ENCODE measurements at places on chromosomes 11 and 22. TPM values are rescaled to one million over a fixed set of nuclear protein-coding genes. Genes with fewer than 3 reads are reported as not detected.

FOLR2 gene
- total RNA-seq = 3.3 TPM

SOX10 gene
- total RNA-seq = not detected

RHOG gene
- total RNA-seq = 75.6 TPM

DKK3 gene
- 0.73 TPM for total RNA-seq

SLC22A25 gene
- total RNA-seq = not detected

P2RX6 gene
- total RNA-seq = 0.21 TPM

IL17REL gene
- not detected for total RNA-seq

PYGM gene
- total RNA-seq = 4.8 TPM

LGALS12 gene
- total RNA-seq = 6.3 TPM

SCGB1A1 gene
- not detected for total RNA-seq

APOBEC3G gene
- 31.3 TPM for total RNA-seq

PKDREJ gene
- under 0.01 TPM for total RNA-seq

DUSP8 gene
- total RNA-seq = 12.5 TPM

KDM4D gene
- 0.42 TPM for total RNA-seq

CHADL gene
- total RNA-seq = 1.5 TPM

NOL12 gene
- 21.0 TPM for total RNA-seq

NLRP10 gene
- total RNA-seq = not detected

DEUP1 gene
- total RNA-seq = not detected

RFPL2 gene
- total RNA-seq = 0.10 TPM

UBASH3B gene
- total RNA-seq = 16.3 TPM

PHETA2 gene
- 0.94 TPM for total RNA-seq

MMP13 gene
- total RNA-seq = not detected

HIPK3 gene
- 112 TPM for total RNA-seq

SF3A1 gene
- 94.3 TPM for total RNA-seq

EIF4ENIF1 gene
- total RNA-seq = 21.9 TPM

TMEM191B gene
- 0.10 TPM for total RNA-seq

PLXNB2 gene
- 66.0 TPM for total RNA-seq

TEX54 gene
- 2.4 TPM for total RNA-seq

TBX1 gene
- total RNA-seq = not detected

GTSE1 gene
- total RNA-seq = 0.52 TPM

HBB gene
- 76.0 TPM for total RNA-seq

SHISAL1 gene
- total RNA-seq = not detected

CHRNA10 gene
- total RNA-seq = 0.31 TPM

SAA4 gene
- total RNA-seq = not detected

All from mononuclear cell (primary cell).